T-helper 17 cell (primary cell): ENCODE measurements at places on chromosomes 6 and 20.

DNA sequence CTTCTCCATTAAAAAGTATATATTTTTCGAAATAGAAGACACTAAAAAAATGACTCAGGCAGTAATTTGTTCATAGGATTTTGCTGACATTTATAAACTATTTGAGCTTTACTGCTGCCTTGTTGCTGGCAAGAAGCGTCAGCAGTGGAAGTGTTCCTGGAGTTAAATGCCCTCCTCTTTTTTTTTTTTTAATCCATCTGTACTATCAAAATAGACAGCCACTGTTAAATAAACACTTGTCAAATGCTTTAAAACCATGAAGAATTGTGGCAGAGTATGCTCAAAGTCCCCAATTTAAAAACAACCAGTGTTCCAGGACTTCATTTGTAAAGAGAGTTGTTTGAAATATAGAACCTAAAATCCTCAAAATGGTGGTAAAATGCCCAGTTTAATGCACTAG, 253.8 kb downstream of the NKAIN2 start:
- DNase-seq = no peak

DNA sequence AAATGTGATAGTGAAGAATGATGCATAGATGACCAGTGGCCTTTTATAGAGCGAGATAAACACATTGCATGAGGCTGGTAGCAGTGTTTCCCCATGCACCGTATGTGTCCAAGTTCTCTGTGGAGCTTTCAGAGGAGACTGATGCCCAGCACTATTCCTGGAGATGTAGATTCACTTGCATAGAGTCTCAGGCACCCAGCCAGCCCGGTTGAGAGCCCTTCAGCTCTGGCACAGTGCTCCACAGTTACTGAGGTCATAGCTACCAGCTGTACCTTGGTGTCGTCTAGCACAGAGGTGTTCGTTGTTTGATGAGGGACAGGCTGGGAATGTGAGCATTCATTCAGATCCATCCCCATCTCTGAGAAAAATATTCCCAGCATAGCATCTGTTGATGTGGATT, 328.9 kb downstream of the FARS2 start:
- DNase-seq = no peak

DNA sequence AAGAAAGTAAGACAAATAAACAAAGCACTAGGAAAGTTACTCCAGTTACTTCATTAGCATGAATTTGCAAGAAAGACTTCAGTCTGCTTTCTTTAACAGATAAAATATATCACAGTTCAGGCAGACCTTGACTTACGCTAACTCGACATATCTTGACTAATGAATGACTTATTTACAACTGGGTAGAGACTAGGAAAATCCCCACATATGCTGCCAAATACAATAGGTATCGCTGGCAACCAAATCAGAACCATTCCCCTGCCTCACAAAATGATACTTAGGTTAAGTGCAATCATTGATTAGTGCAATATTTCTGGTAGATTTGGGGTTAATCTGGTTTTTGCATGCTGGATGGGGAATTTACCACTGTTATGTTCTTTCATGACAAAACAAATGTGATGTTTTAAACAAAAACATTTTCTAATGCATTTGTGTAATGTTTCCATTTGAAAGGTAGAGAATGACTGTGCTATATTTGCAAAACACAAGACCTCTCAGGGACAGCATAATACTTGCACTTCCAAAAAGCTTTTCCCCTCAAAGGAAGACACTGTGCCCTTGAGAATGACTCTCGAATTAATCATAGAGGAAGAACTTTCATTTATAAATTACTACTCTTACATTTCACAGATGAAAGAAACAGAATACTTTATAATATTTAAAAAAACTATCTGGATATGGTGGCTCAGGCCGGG, 101.6 kb downstream of the PRKN start:
- DNase-seq = no peak

DNA sequence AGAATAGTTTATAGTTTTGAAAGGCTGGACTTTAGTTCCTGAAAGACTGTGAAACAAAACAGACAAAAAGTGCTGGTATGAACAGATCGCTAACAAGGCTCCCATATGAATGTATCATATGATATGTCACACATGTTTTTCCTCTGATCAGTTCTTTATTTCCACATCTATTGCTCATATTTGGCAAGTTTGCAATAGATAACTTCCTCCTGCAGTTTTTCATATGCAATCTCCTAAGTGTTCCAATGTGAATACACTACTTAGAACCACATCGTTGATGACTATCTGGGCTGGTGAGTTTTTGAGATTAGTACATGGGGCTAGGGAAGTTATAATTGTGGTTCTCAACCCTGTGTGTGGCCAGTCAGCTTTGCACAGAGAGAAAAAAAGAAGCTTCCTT, 23.1 kb downstream of the CRYBG1 start:
- no peak for DNase-seq

GRCh38 chr6:159915397-159915796, 24.6 kb downstream of the MAS1 start:
- DNase-seq = no peak

DNA sequence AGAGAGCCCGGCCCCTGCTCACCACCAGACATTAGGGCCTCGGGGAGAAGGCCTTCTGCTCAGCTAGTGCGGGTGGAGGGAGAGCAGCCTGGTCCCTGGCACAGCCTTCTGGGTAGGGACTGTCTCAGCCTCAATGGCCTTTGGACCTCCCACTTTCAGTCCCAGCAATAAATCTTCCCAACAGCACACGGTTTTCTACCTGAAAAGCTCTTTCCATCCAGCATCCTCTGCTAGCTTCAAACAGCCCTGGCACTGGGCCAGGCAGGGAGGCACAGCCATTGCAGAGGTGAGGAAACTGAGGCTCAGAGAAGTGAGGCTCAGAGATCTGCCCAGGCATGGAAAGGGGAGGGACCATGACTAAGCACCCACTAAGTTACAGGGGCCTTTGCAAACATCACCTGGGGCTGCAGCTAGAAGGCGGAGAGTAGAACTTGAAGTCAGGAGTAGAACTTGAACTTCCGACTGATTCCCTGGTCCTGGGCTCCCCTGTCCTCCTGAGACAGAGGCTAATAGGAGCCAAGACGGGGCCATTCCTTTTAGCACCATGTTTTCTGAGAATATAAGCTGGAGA, 43.9 kb upstream of the NOL4L start:
- no peak for DNase-seq

GRCh38 chr6:105695461-105695860, 292.6 kb upstream of the PREP start:
- DNase-seq = no peak

- no peak for DNase-seq
Measured at GRCh38 chr20:32823737-32824588, 4.2 kb downstream of the MAPRE1 start.

DNA sequence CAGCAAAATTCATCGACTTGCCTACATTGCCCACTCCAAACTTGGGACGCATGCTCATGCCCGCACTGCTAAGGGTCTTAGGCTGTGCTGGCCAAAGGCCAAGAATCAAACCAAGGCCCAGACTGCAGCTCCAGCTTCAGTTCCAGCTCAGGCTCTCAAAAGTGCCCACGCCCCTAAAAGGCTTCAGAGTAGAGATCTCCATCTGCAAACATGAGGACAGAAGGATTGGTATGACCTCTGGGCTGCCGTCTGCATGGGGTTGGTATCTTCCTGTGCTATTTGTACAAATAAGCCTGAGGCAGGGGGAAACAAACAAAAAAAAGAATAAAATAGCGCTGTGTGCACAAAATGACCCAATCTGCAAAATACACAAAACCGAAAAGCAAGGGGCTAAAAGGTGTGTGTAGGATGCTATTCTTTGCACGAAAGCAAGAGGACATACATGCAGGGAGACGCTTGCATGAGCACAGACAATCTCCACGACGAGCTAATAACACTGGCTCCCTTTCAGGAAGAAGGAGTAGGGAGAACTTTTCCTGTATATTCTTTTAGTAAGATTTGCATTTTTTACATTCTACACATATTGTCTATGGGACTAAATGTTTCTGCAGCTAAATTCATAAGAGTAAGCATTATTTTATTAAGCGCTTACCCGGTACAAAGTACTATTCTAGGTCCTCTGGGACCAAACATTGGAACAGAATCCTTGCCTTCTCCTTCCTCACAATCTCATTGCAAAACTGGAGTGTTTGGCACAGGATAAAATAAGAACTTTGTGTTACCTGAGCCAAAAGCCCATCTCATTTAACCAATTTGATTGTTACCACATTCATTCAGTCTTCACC, 33.1 kb downstream of the ATP9A start:
- no peak for DNase-seq

DNA sequence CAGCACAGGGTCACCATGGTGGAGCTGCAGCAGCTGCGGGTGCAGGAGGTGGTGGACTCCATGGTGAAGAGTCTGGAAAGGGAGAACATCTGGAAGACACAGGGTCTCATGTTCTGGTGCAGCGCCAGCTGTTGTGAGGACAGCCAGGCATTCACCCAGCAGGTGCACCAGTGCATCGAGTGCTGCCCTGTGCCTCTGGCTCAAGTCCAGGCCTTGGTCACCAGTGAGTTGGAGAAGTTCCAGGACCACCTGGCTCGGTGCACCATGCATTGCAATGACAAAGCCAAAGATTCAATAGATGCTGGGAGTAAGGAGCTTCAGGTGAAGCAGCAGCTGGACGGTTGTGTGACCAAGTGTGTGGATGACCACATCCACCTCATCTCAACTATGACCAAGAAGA, 22.9 kb upstream of the RIPK1 start:
- DNase-seq = no peak

- no peak for DNase-seq
Measured at GRCh38 chr6:45933855-45934254, 81.8 kb downstream of the CLIC5 start.

- DNase-seq = no peak
Measured at GRCh38 chr6:168440520-168441433, at the start of gene SMOC2. TSS of gene SMOC2 (plus strand) at chr6:168441184. CDS start at chr6:168441371, 187 bp downstream.

DNA sequence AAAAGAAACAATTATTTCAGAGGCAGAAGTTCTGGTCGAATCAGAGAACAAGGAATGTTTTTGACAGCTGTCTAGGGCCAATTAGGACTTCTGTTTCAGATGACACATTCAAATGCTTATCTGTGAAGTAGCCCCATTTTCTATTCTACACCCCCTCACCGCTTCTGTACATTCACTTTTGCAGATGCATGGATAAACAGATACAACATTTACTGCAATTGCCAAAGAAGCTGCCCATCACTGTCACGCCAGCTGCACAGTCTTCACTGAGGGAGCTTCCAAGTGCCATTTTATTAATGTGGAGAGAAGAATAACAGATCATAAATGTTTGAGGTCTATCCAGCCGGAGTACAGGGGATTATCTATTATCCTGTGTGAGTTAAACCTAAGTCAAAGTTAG, 426.8 kb upstream of the ARID1B start:
- no peak for DNase-seq

- DNase-seq = no peak
Measured at GRCh38 chr20:32526541-32526940, 58.6 kb downstream of the NOL4L start.

DNA sequence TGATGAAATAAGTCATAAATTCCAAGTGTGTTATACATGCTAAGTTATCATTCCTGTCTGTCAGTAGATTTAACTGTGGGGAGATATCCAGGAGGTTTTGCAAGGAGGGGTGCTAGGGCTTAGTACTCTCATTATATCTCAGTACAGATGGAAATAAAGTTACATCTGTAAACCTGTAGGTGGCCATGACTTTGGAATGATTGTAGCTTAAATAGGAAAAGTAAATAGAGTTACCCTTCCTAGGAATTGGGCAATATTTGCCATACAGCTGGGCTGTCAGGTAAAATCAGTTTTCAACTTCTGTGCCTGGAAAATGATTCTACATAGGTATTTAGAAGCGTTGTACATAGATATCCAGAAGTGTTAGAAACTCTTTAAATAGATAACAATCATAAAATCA, 19.8 kb upstream of the TGM3 start:
- no peak for DNase-seq

DNA sequence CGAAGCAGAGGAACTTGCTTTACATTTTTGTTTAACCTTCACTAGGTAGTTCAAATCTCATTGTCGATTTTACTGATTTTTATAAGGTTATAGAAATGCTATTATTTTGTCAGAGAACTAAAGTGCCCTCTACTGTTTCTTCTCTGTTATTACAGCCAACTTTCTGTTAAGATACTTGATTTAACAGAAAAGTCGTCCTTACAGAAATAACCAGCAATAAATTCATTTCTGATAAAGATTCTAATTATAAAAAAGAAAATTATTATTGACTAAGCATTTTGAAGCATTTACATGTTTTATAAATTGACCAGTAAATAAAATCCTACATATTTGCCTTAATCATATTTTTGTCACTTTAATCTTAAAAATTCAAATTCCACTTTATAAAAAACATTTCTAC, 60.8 kb downstream of the OGFRL1 start:
- no peak for DNase-seq

GRCh38 chr6:116278481-116278829, 1.3 kb downstream of the TSPYL1 start:
- peak; percentile 5 for DNase-seq

DNA sequence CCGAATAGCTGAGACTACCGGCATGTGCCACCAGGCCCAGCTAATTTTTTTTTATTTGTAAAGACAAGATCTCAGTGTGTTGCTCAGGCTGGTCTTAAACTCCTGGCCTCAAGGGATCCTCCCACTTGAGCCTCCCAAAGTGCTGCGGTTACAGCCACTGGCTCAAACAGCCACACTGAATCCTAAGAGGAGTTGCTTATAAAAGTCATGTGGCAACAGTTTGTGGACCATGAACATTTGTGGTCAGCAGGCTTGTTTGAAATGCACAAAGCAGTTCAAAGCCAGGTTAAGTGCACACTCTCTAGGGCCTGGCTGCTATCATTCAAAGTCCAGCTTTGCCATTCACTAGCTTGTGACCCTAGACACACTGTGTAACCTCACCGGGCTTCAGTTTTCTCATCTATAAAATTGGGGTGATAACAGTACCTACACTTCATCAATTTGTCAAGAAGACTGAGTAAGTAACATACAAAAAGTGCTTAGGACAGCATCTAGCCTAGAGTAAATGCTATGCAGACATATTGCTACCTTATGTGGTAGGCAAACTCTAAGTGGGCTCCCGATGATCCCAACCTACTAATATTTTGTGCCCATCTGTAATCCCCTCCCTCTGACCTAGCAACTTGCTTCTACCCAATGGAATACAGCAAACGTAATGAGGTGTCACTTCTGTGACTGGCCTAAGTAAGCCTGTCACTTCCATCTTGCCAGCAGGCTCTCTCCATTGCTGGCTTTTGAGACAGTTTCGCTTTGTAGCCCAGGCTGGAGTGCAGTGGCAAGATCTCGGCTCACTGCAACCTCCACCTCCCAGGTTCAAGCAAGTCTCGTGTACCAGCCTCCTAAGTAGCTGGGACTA, 122.9 kb downstream of the ZMYND8 start:
- DNase-seq = no peak

DNA sequence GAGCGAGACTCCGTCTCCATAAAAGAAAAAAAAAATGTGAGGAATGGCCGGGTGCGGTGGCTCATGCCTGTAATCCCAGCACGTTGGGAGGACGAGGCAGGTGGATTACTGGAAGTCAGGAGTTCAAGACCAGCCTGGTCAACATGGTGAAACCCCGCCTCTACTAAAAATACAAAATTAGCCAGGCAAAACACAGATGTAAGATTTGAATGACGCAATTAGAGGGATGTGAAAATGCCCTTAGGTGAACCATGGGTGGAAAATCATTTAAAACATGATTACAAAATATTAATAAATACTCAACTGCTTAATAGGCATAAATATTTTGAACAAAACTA, 20.9 kb downstream of the COL9A3 start:
- DNase-seq = no peak
